ENCODE measurements at places on chromosomes 2 and 18.

- no peak for DNase-seq
Observed at GRCh38 chr18:5058768-5059695, 138.0 kb downstream of the AKAIN1 start.

DNA sequence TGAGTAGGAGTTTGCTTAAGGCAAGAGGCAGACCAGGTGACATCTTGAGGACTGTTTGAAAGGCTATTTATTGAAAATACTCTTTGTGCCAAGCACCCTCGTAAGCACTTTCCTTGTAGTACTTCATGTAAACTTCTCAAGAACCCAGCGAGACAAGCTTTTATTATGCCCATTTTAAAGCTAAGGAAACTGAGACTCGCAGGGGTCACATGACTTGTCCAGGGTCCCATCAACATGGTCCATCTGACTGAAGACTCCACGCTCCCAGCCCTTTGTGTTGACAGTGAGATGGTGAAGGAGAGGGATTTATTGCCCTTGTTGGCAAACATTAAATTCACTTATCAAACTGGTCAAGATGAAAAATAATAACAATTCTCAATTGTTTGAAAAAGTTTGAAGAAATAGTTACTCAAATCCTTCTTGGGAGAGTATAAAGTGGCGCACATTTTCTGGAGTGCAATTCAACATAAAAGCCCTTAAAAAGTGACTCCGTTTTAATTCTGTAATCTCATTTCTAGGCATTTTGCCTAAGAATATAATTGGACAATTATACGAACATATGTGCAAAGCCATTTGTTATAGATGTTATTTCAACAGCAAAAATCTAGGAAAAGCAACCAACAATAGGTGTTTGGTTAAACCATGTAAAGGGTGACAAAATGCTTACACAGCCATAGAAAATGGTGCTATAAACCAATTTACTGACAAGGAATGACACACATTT, 270.5 kb upstream of the NCKAP5 start:
- DNase-seq, result no peak

DNA sequence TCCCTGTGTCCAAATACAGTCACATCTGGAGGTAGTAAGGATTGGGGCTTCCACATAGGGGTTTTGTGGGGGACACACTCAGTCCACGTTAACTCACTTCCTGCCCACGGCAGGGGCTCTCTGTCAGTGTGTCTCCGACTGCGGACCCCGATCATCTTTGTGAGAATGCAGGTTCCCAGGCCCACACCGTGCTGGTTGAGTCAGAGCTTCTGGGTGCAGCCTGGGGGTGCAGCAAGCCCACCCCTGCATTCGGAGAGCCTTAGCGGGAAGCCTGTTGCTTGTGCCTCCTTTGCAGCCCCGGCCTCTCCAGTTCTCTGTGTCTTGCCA, 28.0 kb downstream of the HPCAL1 start:
- DNase-seq, result no peak

GRCh38 chr2:234116010-234116409, 65.5 kb downstream of the SPP2 start:
- no peak for DNase-seq

GRCh38 chr2:120453635-120453998, 107.7 kb downstream of the INHBB start:
- DNase-seq, result no peak

GRCh38 chr2:215619989-215620388, 184.1 kb upstream of the FN1 start:
- DNase-seq, result no peak
